ENCODE measurements at places on chromosomes 7 and 10.

- no peak for DNase-seq
Measured at GRCh38 chr7:95593343-95593742, 3.0 kb downstream of the PDK4 start.

- no peak for DNase-seq
Measured at GRCh38 chr7:50121286-50121685, 28.2 kb upstream of the ZPBP start.

GRCh38 chr7:87934699-87935383, 790 bp downstream of the ADAM22 start:
- no peak for DNase-seq

GRCh38 chr7:100008525-100008924, 6.9 kb upstream of the ZKSCAN1 start:
- DNase-seq = no peak

- DNase-seq = no peak
Measured at GRCh38 chr10:49360271-49361177, 35.4 kb downstream of the DRGX start.

- DNase-seq = no peak
Measured at GRCh38 chr10:95906677-95907455, 909 bp upstream of the CC2D2B start.

Measured in NCI-H2081 treated with DMSO at 0.1 percent for 48 hours (cell line).